ENCODE measurements at places on chromosomes 3 and 15. TPM values are rescaled to one million over a fixed set of nuclear protein-coding genes. Genes with fewer than 3 reads are reported as not detected.

DNA sequence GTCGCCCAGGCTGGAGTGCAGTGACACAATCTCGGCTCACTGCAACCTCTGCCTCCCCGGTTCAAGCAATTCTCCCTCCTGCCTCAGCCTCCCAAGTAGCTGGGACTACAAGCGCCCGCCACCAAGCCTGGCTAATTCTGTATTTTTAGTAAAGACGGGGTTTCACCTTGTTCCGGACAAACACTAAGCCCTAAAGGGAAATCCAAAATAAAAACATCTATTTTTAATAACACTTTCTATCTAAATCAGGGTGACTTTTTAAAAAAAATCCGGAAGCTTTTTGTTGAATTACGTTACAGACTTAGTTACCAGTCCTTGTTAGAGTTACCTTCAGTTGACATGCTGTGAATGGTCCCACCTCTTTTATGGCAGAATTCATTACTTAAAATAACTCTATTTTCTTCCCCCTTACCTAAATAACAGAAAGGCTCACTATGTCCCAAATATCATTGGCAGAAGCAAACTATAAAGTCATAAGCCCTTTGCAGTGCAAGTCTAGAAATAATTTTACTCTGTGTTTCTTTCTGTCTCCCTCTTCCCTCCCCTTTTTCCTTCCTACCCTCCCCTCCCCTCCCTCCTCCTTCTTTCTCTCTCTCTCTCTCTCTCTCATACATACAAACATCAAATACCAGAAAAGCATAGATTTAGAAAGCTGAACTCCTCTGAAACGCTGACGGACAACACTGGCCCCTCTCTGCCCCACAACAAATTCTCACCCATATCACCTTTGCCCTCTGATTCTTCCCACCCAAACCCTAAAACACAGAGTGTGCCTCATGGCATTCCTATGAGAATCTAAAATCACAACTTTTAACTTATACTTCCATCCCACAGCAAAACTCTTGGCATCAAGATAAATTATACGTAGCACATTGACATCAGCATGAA is 18.3 kb downstream of the THBS1 start:
- DNase-seq: no peak

The RAD54L2 gene
- 41.8 TPM for total RNA-seq

DNA sequence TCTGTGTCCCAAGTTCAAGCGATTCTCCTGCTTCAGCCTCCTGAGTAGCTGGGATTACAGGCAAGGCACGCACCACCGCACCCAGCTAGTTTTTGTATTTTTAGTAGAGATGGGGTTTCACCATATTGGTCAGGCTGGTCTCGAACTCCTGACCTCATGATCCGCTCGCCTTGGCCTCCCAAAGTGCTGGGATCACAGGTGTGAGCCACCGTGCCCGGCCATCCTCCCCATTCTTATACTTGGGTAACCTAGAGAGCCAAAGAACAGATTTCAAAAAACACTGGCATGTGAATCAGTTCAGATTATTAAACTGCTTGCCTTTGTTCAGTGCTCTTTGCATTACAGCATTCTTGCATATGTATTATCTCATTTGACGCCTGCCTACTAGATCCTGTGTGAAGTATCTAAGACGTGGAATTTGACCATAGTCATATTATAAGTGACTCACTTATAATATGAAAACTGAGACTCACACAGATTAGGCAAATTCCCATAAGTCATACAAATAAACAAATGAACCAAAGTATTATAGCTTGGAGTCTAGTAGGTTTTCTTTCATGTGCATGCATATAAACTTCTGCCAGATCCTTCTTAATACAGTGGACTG is 123.5 kb downstream of the UNC13C start:
- no peak for DNase-seq

DNA sequence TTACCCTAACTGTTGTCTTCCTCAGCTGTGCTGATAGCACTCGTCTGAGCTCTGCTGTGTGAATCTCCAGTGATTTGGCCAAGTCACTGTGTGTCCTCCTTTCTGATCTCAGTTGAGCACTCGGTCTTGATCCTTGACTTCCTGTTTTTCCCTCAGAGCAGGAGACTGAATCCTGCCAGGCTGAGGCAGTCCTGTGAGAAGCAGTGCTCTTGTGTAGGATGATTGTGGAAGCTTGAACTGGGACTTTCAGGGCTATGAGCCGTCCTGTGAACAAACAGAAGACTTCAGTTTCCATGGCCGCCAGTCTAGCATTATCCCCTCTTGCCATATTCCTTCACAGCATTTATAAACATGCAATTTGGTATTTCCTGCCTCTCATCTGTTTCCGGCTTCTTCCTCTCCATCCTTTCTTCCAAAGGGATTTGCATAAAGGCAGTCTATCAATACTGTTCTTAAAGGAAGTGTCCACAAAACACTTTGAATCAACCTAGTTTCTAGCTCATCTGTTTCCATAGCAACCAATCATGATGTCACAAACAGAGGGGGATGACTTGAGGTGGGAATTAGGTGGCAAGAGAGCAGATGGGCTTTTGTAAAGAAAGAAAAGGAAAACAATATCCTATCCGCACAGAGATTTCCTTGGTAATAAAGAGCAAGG is 237.2 kb downstream of the AGBL1 start:
- DNase-seq: no peak

- no peak for DNase-seq
Observed at GRCh38 chr15:95260856-95261255, 1029.5 kb downstream of the MCTP2 start.

The TGM5 gene
- not detected for total RNA-seq

- no peak for DNase-seq
Observed at GRCh38 chr3:120162400-120162799, 68.2 kb upstream of the GSK3B start.

GRCh38 chr15:32956006-32956405 is 238.2 kb downstream of the GREM1 start:
- no peak for DNase-seq

The IQCF5 gene
- total RNA-seq: not detected

GRCh38 chr3:101311676-101312075 is 8.7 kb downstream of the IMPG2 start:
- no peak for DNase-seq

The SERINC4 gene
- not detected for total RNA-seq

The SIDT1 gene
- total RNA-seq: 14.0 TPM

All from thoracic aorta (tissue), 2 donors.